Neuronal stem cell (in vitro differentiated cells): ENCODE measurements at places on chromosomes 5 and 9.

DNA sequence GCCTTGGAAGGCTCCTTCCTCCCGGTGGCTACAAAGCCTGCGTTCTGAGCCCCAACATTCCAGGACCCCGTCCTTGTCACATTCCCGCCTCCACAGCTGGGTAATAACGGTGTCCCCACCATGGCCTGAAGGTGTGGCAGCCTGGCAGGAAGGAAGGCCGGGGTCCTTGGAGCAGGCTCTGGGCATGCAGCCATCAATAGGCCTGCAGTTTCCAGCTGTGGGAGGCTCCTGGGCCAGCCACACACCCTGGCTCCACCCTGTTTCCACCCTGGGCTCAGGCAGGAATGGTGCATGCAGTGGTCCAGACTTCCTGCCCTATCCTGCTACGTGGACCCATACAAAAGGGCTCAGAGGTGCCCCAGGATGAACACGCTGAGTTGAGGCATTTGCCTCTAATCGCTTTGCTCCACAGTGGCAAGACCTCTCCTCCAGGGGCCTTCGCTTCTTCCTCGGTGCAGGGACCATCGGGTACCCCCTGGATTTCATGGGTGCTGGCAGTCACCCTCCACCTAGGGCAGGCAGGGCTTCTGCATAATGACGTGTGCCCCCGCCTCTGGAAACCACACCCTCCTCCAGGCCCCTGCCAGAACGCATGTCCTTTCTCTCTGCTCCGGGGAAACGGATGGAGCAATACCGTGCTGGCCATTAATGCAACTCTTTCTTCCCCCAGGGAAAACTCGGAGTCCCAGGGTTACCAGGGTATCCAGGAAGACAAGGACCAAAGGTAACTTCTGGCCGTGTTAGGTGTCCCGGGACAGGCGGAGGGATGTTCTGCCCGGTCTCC, 95.1 kb upstream of the FCN2 start:
- no peak for DNase-seq

GRCh38 chr9:124345063-124345462, 70.2 kb downstream of the PSMB7 start:
- no peak for DNase-seq

- no peak for DNase-seq
Observed at GRCh38 chr5:136679233-136679632, 313.9 kb upstream of the TRPC7 start.

- DNase-seq, result no peak
Observed at GRCh38 chr5:141868541-141868940, 9.7 kb downstream of the PCDH1 start.

DNA sequence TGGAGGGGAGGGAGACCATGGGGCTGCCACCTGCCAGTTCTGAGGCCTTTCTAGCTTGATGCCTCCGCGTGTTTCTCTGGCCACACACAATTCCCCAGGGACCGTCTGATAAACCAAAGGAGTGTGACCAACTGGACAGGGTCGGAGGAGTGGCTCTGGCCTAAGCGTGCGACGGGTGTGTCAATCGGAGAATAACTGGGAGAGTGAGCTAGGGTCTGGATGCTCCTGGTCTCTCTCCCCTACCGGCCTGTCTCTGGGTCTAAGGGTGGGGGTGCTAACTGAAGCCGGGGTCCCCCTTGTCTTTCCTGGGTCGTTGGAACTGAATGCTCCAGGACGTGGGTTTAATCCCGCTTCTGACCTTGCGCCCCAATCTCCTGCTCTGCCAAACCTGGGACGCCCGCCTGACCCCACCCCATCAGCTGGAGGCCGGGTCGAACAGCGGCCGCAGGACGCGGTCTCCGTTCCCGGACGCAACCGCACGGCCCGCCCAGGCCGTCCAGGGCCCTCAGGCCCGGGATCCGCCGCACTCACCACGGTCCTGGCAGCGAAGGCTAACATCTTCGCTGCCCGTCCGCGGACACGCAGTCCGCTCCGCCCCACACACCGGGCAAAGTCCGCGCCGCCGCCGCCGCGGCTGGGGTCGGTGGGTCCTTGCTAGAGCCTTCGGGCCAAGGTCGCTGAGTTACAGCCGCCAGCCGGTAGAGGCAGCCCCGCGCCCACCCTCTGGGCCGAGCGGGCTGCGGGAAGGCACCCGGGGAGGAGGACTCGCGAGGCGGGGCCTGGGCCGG, 447 bp downstream of the CRAT start:
- DNase-seq, result peak; percentile 46

- peak; percentile 45 for DNase-seq
Observed at GRCh38 chr9:4935001-4935672, 49.9 kb upstream of the JAK2 start.

GRCh38 chr9:77712533-77713130, 64.5 kb upstream of the GNA14 start:
- DNase-seq, result no peak

- no peak for DNase-seq
Observed at GRCh38 chr5:15904899-15905830, 274.4 kb downstream of the MARCHF11 start.

- DNase-seq, result no peak
Observed at GRCh38 chr9:131385296-131385695, 8.6 kb upstream of the PRRC2B start.

- no peak for DNase-seq
Observed at GRCh38 chr5:53194086-53194485, 84.5 kb upstream of the MOCS2 start.

DNA sequence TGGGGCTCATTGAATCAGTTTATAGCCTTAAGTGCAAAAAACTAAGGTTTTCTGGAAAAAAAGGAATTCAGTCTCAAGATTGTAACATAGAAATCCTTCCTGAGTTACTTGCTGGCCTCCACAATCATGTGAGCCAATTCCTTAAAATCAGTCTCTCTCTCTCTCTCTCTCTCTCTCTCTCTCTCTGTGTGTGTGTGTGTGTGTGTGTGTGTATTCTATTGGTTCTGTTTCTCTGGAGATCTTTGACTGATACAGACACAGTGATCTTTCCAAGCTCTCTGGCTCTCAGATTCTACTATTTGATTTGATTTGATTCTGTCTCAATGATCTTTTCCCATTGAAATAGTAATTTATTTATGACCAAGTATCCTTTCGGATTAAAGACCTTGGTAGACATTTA, 74.6 kb downstream of the CFAP95 start:
- no peak for DNase-seq

DNA sequence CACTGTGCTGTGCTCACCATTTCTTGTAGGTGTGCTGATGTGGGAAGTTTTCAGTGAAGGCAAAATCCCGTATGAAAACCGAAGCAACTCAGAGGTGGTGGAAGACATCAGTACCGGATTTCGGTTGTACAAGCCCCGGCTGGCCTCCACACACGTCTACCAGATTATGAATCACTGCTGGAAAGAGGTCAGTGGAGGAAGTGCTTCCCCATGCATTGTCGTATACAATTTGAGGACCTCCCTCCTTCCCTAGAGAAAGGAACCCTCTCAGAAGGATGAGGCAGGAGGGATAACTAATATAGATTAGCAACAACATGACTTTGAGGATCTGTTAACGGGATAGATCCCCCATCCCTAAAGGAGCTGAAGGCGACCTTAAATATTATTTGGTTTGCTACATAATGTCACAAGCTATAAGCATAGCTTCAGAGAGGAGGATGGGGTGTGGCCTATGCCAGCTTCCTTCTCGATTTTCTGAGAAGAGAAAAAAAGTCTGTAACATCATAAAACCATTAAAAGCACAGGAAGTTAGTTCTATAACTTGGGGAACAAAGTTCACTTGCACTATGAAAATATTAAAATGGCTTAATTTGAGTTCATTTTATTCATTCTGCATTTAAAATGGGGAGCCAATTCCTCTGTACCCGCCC, 17.0 kb upstream of the CYFIP2 start:
- DNase-seq, result no peak

GRCh38 chr5:174229514-174230370, 184.2 kb downstream of the NSG2 start:
- DNase-seq, result no peak

DNA sequence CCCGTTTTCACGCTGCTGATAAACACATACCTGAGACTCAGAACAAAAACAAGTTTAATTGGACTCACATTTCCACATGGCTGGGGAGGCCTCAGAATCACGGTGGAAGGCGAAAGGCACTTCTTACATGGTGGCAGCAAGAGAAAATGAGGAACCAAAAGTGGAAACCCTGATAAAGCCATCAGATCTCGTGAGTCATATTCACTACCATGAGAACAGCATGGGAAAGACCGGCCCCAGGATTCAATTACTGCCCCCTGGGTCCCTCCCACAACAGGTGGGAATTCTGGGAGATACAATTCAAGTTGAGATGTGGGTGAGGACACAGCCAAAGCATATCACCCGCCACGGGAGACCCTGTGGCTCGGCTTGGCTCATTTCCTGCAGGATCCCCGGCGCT, 20.2 kb downstream of the EXD3 start:
- DNase-seq, result no peak

GRCh38 chr9:94697972-94698581, 28.4 kb upstream of the AOPEP start:
- DNase-seq, result no peak

DNA sequence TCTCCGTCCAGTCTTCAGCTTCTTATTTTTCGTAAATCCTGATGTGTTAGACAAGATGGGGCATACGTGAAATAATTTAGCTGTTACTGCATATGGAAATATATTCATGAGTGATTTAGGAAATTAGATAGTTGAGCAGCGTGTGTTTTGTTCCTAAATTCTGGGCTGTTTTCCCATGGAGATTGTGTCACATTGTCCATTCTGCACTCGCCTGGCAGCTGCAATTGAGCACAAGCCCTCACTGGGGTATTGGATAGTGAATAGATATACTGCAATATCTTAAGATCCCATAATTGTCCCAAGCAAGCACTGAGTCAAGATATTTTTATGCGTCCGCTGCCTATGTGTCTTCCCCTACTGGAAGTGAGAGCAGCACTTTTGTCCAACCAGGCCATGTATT, 1027.1 kb upstream of the WWC1 start:
- no peak for DNase-seq

DNA sequence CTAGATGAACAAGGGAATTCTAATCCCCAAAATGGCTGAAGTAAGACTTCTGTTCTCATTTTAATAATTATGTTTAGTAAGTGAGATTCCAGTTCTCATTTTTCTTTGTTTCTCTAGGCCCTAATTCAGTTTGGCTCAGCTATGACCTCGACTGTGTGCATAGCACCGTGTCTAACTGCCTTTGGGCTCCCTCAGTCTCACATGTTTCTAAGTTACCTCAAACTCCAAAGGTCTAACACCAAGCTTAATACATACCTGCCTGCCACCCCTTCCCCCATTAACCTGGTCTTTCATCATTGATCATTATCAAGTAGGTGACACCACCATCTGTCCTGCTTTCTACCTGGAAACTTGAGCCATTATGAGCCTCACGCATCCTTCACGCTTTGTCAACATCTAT, 273.2 kb downstream of the SAXO1 start:
- DNase-seq, result no peak
